ENCODE measurements at places on chromosomes 12 and 14.

DNA sequence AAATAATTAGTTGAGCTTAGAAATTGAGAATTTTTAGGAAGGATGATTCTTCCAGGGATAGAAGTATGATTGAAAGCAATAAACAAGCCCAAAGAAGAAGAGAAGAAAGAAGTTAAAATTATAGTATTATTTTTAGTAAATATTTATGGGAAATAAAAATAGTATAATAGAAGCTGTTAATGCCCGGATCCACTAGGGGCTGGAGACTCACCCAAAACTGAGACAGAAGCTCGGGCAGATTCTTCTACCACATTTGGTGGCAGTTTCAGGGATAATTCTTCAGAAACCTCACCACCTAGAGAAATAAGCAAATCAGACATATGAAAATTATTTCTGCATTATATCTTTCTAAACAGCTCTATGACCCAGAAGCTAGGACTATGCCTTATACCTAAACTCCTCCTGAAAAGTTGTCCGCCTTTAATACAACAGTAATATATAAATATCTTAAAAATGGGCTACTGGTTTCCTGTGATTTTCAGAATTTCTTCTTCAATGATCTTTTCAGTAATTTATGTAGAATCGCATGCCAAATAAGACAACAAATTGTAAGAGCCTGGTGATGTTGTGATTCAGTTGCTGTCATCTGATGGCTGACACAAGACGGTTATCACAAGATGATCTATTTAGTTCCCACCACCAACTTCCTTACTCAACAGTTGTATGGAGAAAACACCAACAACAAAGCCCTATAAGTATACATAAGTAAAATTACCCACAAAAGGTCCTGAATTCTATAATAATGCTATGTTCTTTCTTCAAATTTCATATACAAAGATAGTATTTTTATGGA, 35.6 kb downstream of the A2M start:
- no peak for DNase-seq

GRCh38 chr12:25388183-25388582, 137.5 kb upstream of the KRAS start:
- no peak for DNase-seq

DNA sequence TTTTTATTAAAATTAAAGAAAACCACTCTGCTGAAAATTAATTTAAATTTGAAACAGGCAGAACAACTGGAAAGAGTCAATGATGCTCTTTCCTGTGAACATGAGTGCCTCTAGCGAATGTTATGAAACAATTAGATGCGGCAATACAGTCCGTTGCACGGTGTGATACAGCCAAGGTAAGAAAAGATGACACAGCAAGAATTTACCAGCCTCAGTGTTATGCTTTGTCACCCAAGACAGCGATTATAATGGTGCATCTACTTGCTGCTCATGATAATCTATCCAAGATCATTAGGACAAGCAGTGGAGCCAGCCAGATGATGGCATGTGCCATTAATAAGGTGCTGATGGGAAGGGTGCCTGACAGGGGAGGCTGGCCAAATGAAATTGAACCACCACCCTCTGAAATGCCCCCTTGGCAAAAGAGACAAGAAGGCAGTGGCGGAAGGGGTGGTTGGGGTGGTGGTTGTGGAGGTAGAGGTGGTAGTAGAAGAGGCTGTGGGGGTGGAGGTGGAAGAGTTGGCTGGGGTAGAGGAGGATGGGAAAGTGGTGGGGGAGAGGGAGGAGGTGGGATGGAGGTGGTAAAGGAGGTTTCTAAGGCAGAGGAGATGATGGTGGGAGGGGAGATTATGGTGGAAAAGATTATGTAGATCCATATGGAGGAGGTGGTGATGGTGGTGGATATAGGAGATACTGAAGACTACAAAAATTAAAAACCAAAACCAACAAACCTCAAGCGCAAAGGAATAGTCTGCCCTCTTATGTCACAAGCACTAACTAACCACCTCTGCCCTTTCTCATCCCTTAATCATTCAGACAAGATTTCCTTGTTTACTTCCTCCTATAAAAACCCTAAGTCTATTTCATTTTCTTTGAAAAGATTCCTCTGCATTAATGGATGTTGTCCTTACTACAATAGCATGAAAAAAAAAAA, 4.0 kb upstream of the RESF1 start:
- DNase-seq = no peak

DNA sequence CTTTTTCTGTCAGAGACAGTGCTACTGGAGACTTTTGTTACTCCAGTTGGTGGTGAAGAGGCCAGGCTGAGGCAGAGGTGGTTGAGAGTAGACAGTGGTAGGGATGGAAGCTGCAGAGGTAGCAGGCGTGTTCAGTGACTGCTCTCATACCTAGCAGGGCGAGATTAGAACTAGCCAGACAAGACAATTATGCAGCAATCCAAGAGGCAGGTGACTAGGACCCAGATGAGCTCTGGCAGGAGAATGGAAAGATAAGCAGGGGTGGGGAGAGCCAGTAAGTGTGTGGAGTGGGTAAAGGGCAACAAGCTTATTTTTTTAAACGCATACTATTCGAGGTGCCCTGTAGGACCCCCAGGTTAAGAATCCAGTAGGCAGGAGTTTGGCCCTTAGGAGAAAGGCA, 4.8 kb downstream of the PPP1R36 start:
- DNase-seq = no peak

GRCh38 chr12:88516811-88517210, 63.5 kb downstream of the KITLG start:
- DNase-seq = no peak

GRCh38 chr12:52232203-52232673, 805 bp upstream of the KRT7 start:
- DNase-seq = no peak

DNA sequence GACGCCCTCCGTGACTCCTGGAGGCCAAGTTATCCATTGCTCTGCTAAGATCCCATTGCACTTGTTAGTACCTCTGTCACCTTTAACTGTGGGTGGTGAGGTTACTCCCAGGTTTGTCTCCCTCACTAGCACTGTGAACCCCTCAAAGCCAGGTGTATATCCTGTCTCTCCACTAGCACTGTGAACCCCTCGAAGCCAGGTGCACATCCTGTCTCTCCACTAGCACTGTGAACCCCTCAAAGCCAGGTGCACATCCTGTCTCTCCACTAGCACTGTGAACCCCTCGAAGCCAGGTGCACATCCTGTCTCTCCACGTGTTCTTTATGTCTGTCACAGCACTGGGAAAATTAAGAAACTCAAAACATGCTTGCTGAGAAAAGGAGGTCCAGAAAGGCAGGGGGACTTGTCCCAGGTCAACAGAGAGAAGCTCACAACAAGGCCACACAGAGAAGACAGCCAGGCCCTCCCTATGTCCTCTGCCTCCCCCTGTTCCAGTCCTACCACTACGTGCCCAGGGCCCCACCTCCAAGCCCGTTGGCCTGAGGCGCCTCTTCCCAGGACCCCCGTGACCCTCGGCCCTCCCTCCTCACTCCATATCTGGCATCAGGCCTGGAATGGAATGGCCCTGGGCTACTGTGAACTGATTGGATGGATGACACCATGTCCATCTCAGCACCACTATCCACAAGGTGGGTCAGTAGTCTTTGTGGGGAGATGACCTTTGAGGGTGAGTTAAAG, 26.4 kb upstream of the FKBP4 start:
- DNase-seq = no peak

DNA sequence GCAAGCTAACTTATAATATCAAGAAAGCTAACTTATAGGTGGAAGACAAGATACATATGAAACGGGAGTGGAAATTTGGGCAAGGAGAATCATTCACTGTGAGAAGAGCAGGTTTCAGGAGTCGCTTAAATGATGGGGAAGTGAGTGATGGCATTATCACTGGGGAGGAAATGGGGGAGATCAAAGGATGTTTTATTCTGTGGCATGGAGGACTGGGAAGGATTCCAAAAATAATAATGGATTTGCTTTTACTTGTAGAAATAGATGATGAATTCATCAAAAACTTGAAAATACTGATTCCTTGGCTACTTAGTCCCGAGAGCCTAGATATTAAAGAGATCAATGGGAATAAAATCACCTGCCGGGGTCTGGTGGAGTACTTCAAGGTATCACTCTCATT, 47.8 kb downstream of the SAV1 start:
- no peak for DNase-seq

- DNase-seq = no peak
These were observed 8.7 kb upstream of the ADCK1 start for GRCh38 chr14:77791225-77791600.

GRCh38 chr12:111769599-111769998, 2.9 kb downstream of the ALDH2 start:
- no peak for DNase-seq

DNA sequence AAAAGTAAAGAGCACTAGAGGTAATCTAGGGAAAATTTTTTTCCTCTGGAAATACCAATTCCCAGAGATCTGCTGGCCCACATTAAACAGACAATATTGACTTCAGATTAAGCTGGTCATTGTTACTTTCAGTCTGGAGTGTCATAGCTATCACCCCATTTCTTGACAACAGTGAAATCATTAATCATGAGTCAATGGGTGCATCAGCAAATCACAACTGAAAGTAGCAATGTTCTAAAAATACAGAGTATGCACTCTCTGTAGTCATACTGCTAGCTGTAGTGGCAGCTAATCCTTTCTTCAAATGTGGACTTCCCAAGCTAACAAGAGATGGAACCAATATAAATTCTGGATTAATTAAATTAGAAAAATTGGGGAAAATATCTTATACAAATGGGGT, 129.9 kb downstream of the CPNE8 start:
- no peak for DNase-seq

DNA sequence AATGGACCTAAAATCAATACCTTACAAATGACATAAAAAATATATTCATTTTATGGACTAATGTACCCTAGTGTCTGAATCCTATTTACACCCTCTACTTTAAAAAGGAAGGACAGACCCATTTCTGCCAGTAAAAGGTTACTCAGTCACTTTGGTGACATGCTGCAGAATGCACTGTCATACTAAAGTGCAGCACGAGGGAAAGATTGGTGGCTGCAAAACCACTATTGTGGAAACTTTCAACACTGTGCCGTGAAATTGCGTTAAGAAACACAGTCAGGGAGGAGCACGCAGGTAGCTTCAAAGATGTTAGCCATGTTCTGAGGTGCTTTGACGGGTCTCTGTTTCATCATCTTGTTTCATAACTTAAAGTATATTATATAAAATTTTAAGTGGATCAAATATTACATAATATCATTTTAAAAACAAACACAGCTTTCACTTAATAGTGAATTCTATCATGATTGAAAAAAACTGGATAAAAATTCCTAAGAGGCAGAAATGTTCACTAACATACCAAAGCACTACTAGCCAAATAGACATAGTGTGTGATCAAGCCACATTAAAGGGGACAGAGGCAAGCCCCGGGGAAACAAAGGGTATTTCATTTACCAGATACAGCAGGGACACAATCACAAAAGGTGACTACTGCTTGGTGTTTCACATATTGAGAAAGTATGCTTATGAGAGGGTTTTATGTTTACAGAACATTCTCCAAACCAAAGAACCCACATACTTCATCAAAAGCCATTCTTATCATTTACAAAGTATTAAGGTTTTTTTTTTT, 330.8 kb upstream of the SOX5 start:
- no peak for DNase-seq

GRCh38 chr14:50839691-50840090, 8.7 kb upstream of the NIN start:
- DNase-seq = no peak

DNA sequence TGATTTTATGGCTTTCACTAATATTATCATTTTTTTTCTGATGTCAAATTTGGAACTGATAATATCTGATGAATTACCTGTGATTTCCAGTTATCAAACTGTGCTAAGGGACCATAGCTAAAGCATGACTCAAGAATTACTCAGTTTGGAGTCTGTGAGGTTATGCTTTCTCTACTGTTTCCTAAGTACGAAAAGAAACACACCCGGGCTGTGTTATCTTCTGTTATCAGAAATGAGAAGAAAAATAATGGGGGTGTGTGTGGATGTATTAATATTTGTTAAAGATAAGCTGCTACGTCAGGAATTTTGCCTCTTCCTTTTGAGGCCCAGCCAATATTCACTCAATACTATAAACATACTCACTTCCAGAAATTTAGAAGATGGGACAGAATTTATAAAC, 1401.9 kb upstream of the FLRT2 start:
- DNase-seq = no peak

GRCh38 chr12:104303538-104304151, at the start of gene EID3:
Gene EID3 (plus strand): TSS chr12:104303739. CDS start chr12:104303935, 196 bp downstream.
- DNase-seq = no peak

DNA sequence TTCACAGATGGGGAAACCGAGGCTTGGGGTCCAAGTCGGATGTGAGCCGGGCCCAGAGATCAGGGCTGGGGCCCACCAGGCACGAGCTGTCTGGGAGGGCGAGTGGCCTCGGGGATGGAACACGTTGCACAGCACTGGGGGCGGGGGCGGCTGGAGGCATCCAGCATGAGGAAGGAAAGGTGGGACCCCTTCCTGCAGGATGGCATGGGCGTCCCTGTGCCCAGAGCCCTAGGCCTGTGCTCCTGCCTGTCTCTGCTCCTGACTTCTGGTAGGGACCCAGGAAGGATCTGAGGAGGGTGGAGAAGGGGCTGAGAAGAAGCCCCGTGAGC, 183.4 kb downstream of the KIF26A start:
- no peak for DNase-seq

GRCh38 chr12:14824012-14824634, 10.1 kb upstream of the SMCO3 start:
- no peak for DNase-seq

- DNase-seq = no peak
These were observed 31.3 kb downstream of the ACTN1 start for GRCh38 chr14:68947802-68948201.

DNA sequence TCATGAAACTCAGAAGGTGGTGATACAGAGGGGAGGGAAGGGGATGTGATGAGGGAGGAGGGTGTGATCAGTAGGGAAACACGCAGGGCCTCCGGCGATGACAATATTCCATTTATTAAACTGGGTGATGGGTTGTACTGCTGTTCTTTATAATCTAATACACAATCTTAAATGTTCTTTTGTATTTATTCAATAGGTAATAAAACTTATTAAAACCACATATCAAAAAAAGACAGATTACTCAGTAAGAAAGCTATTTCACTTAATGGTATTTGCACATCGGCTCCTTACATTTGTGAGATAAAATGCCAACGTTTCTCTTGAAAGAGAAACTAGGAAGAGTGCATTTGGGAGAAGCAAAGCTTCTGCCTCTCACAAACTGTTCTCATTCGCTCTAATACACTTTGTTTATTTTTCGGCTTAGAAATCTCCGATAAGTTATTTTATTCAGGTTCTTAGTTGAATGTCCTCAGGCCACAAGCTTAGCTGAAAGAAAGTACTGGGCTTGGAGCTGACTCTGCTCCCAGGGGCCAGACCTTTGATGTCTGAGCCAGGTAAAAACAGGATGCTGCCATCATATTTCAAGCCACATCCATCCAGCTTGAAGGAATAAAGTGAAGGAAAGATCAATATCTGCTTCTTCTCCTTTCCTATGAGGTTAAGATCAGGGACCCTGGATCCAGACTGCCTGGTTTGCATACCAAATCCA, 17.5 kb downstream of the STON2 start:
- no peak for DNase-seq

GRCh38 chr12:124625867-124626675, 58.7 kb upstream of the NCOR2 start:
- no peak for DNase-seq

- no peak for DNase-seq
These were observed 368.0 kb downstream of the FUT8 start for GRCh38 chr14:65780566-65780965.
